ENCODE measurements at places on chromosomes 12 and 14.
A peak's percentile ranks its signal among the peaks of the same experiment; 100 is the strongest.

- DNase-seq = no peak
Observed at GRCh38 chr14:104665657-104666522, 23.5 kb upstream of the INF2 start.

GRCh38 chr12:125142601-125143000 is 77.4 kb downstream of the AACS start:
- DNase-seq = peak; percentile 43

DNA sequence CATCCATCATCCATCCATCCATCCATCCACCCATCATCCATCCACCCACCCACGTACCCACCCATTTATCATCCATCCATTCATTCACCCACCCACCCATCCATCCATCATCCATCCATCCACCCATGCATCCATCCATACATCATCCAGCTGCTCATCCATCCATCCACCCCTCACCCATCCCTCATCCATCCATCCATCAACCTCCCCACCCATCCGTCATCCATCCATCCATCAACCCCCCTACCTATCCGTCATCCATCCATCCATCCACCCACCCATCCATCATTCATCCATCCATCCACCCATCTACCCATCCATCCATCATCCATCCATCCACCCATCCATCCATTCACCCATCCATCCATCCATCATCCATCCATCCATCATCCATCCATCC is 306.2 kb upstream of the SFSWAP start:
- DNase-seq = no peak

- peak; percentile 14 for DNase-seq
Observed at GRCh38 chr14:103488960-103489359, 33.7 kb downstream of the CKB start.
